ENCODE measurements at places on chromosomes 16 and 17.
A peak's percentile ranks its signal among the peaks of the same experiment; 100 is the strongest.

- DNase-seq: no peak
These were observed 359.9 kb upstream of the XYLT1 start for GRCh38 chr16:17830651-17831050.

DNA sequence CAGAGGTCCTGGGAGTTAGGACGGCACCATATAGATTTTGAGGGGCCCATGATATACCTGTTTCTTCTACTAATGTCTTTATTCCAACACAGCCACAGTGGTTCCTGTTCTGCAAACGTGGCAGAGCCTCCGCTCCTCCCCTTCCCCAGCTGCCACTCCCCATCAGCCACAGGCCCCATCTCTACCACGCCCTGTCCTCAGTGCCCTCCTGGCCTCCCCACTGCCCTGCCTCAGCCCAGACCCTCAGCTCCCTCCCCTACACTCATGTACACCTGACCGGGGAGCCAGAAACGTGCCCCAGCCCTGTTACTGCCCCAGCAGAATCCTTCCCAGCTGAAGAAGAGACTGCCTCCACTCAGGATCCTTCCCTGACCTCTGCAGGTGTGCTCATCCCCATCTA is 11.9 kb upstream of the RBFOX3 start:
- no peak for DNase-seq

GRCh38 chr16:85842848-85843247 is 43.4 kb downstream of the COX4I1 start:
- no peak for DNase-seq

GRCh38 chr17:79536212-79536840 is 74.5 kb downstream of the RBFOX3 start:
- DNase-seq: no peak

DNA sequence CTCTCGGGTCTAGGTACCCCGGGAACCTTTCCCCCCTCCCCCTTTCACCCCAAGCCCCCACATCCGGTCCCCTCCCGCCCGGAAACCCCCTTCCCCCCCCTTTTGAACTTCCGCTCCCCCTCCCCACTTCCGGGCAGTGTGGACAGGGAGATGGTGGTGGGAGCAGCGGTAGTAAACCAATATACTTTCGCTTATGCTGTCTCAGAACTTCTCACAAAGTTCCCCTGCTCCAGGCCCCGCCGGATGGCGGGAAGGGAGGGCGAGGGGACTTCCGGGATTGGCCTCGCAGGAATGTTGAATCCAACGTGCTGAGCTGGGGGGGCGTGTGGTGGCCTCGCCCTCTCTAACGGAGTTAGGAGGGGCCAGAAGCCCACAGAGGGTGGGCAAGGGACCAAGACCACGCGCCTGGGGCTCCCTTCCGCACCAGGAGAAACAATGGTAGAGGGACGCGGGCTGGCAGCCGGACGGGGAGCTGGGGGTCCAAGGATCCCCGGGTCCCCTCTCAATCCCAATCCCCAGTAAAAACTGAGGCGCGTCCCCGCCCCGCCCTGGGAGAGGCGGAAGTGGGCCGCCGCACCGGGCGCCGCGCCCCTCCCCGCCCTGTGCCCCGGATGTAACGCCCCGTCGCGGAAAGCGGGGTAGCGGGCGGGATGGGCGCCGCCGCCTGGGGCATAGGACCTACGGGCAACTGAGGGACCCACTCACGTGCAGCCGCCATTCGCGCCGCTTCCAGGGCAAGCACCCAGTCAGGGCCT is 742 bp downstream of the PFN1 start:
- peak; percentile 69 for DNase-seq

GRCh38 chr17:58328195-58329034 is at the start of gene TSPOAP1:
Gene TSPOAP1, minus strand, starts transcription at chr17:58328795. Its CDS starts 875 bp downstream, at chr17:58327920.
- DNase-seq: peak; percentile 81

GRCh38 chr17:1137465-1137894 is 42.3 kb downstream of the ABR start:
- no peak for DNase-seq

- no peak for DNase-seq
These were observed 33.2 kb upstream of the KCNJ2 start for GRCh38 chr17:70136131-70136530.

- no peak for DNase-seq
These were observed 84.9 kb downstream of the RPA1 start for GRCh38 chr17:1914661-1915083.

DNA sequence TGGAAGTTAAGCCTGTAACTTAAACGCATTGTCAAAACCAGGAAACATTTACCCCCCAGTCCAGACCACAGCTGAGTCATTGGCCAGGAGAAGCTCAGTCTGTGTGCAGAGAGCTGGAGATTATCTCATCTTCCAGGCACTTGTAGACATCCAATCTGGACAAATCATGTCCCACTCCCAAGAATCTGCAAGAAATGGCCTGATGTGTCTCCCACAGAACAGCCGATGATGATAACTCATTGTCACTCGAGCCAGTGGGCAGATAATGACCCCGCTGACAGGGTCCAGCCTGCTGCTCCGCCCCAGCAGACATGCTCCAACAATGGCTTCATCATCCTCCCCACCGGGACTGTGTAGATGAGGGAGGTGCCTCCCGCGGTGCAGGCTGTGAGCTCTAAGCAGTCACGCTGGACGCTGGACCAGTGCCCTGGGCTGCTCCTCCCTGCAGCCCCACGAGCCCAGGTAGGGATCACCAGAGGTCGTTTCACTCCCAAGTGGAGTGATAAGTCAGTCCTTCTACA is 322.5 kb downstream of the C16orf95 start:
- no peak for DNase-seq

GRCh38 chr17:39018267-39019134 is 51.3 kb upstream of the FBXO47 start:
- peak; percentile 7 for DNase-seq

DNA sequence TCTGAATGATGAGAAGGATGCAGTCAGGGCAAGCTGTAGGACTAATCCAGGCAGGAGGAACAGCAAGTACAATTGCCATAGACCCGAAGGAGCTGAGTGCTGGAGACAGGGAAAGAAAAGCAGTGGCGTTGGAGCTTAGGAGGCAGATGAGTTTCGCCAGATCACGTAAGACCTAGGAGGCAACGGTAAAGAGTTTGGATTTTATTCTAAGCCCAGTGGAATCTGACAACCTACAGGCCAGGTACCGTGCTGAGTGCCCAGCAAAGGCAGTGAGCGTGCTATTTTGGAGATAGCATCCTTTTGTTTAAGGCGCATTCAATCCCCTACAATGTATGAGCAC is 1.2 kb downstream of the USP43 start:
- DNase-seq: no peak

DNA sequence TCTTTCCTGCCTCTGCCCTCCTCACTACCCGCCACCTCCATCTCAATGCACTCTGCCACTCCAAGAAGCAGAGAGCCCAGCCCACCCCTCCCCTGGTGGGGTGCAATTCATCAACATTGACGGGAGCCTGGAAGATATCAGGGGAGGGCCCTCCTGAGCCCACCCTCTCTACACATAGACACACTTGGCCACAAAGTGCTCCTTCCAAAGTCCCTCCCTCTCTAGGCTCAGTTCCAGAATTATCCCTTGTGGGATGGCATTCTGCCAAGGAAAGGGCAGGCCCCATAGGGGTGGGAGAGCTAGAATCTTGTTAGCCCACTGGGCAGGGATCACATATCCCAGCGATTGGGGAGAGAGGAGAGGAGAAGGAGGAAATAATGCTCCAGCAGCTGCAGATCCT is 66.2 kb downstream of the TMEM132E start:
- DNase-seq: no peak

GRCh38 chr17:7883781-7884386 is 4.7 kb upstream of the CHD3 start:
- peak; percentile 41 for DNase-seq

DNA sequence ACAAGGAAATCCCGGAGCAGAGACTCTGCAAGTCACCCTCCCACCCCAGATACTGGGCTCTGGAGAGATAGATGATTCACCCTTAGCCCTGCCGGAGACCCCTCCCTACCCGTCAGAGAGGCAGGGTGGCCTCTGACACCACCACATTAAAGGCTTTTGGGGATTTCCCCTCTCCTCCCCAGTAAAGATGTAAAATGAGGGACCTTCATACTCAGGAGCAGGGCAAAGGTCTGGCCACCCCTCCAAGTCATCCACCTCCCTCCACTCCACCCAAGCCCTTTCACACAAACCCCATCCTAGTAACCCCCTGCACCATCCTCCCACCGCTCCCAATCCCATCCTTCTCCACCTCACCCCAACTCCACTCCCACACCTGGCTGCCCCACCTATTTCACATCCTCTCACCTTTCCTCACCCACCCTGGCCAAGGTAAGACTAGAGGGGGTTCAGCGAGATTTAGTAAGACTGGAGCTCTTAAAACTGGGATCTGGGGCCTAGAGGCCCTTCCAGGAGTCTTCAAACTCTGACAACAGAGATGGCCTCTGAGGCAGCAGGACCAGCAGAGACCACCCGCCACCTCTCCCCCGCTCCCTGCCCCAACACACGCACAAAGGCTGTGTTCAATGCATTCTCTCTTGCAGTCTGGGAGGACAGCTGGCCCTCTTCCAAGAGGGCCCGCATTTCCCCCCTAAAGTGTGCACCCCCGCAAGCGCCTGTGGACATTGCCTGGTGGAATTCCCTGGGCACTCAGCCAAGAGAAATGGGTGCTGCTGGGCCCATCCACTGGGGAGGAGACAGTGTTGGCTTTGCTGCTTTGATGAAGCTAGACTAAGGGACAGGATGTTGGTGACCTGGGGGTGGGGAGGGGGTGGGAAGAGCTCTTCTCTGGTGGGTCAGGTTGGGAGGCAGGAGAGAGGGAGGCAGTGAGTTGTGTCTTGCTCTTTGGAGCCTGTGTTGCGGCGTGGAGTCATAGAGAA is 1.1 kb downstream of the ABAT start:
- peak; percentile 61 for DNase-seq

DNA sequence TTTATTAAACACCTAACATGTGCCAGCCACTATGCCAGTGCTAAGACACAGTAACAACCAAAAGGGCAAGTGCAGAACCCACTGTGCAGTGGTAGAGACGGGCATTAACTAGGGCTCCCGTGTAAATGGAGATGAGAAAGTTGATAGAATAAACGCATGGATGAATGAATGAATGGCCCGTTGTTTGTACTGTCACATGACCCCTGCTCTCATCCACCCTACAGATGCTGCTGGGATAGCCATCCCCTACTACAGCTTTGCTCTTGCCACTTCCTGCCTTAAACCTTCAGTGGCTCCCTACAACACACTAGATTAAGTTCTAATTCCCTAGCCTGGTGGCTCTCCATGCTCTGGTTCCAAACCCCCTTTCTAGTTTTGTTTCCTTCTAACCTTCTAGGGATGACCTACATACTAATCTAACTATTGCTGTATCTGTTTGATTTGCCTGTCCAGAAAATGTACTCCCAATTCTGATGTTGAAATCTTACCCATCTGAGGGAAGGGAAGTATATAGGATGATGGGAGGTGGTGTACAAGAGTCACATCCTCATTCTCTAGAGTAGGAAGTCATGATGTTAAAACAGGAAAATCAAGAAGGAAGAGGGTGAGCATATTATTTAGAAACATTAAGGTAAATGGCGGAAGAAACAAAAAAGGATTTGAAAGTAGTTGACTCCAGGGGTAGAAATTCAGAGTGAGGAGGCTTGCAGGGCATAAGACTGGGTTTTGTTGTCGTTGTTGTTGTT is 11.4 kb upstream of the TNRC6C start:
- DNase-seq: no peak

- DNase-seq: no peak
These were observed 17.6 kb downstream of the CCL16 start for GRCh38 chr17:35963663-35964062.

GRCh38 chr17:75114552-75115314 is 5.0 kb downstream of the ARMC7 start:
- DNase-seq: no peak

GRCh38 chr17:64178011-64178825 is 48.3 kb upstream of the ERN1 start:
- no peak for DNase-seq

- no peak for DNase-seq
These were observed 47.0 kb downstream of the SMURF2 start for GRCh38 chr17:64615028-64615677.

DNA sequence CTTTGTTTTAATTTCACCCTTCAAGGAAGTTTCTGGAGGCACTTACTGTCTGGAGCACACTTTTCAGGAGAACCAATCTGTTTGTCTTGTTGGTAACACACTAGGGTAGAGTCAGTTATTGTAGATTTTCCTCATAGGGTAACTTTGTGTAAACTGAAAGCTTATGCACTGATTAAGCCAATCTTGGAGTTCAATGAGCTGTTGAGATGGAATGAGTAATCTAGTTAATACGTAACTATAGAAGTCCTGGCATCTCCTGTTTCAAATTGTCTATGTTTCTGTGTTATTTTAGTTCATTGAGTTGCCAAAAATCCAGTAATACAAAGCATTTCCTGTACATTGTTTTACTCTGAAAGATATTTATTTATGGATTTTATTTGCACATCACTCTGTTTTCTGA is 111.6 kb upstream of the HAS3 start:
- no peak for DNase-seq

- DNase-seq: no peak
These were observed 4.0 kb downstream of the CRYBA1 start for GRCh38 chr17:29250666-29251065.

GRCh38 chr17:42061646-42062487 is 11.5 kb upstream of the C17orf113 start:
- no peak for DNase-seq

DNA sequence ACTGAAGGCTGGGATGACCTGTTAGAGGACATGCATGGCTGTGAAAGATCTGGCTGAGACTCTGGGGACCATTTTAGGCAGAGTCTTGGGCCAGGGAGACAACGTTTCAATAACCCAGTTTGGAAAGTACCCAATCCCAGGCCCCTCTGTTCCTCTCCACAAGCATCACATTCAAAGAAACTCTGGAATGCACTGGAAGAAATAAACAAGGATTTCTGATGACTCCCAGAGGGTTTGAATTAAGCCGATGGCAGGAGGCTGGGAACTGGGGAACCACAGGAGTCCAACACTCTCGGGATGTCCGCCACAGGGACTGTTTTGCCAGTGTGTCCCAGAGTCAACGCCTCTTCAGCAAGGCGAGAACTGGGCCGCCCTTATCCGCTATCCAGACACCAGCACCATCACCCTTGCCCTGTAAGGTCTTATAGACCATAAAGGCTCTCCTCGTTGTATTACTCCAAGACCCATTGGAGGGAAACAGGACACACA is 3.3 kb downstream of the PMP22 start:
- DNase-seq: no peak

DNA sequence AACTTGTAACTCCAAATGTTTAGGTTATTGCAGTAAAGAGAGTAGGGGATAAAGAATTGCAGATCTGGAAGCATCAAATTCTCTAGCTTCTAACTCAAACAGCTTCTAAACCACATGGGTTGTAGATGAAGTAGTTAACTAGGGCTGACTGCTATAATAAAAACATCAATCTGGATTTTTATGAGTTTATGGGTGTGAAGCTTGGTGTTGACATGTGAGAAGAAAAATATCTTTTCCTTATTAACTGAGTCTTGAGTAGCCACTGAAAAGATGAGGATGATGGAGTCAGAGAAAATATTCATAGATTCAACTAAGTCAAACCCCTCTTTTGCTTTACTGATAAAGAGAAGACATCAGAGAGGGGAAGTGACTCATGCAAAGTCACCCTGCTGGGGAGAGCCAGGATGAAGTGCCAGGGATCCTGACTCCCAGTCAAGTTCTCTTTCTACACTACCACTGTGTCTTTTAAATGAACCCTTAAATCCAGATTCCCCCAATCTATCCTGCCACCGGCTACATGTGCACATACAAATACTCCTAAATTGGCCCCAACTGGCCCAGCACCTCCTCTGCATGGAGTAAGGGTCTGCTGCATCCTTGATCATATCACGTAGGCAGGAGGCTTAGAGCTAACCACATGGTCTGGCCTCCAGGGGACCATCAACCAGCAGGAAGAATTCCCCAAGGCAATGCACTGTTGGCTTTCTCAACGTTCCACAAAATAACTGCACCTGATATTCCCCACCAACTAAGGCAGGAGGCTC is 264.0 kb upstream of the CCL2 start:
- no peak for DNase-seq

All from activated naive CD4-positive, alpha-beta T cell treated with Interleukin-2 at 50 U/mL for 16 hours (primary cell).